ENCODE measurements at places on chromosomes 13 and 19.

DNA sequence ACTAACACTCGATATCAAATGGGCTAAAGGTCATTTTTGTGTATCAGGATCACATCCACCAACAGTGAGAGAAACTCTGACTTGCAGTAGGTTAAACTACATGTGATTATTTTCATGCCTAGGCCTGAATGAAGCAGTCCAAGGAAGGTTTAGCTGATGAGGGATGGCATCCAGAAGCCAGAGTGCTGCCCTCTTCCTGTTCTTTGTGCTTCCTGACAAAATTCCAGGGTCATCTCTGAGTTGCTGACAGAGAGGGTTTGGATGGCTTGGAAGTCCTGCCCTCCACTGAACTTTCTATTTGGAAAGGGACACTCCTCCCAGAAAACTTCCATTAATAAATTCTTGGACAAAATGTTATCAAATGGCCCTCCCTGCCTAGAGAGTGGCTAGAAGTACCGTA, 728.3 kb upstream of the SLC10A2 start:
- no peak for DNase-seq

GRCh38 chr13:26946684-26947343, 186.2 kb upstream of the GPR12 start:
- no peak for DNase-seq

GRCh38 chr13:59770451-59770850, 393.3 kb downstream of the DIAPH3 start:
- no peak for DNase-seq

- no peak for DNase-seq
Measured at GRCh38 chr13:32645854-32646253, 59.6 kb downstream of the PDS5B start.

DNA sequence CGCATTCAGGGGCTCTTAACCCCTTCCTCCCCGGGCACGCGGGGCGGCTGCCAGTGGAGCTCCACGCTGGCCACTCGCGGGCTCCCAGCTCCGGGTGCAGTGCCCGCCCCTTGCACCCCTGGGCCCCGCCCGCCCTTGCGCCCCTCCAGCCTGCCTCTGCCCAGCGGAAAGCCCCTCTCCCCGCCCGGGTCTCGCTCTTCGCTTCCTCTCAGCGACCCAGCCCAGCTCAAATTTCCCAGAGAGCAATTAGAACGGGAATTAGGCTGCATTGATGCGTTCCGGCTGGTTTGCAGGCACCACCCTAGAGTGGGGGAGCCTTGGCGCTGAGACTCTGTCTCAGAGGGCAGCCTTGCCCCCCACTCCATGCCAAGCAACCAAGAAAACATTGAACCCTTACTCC, 1.8 kb upstream of the GSX1 start:
- no peak for DNase-seq

- no peak for DNase-seq
Measured at GRCh38 chr19:29287061-29287460, 74.1 kb upstream of the UQCRFS1 start.

DNA sequence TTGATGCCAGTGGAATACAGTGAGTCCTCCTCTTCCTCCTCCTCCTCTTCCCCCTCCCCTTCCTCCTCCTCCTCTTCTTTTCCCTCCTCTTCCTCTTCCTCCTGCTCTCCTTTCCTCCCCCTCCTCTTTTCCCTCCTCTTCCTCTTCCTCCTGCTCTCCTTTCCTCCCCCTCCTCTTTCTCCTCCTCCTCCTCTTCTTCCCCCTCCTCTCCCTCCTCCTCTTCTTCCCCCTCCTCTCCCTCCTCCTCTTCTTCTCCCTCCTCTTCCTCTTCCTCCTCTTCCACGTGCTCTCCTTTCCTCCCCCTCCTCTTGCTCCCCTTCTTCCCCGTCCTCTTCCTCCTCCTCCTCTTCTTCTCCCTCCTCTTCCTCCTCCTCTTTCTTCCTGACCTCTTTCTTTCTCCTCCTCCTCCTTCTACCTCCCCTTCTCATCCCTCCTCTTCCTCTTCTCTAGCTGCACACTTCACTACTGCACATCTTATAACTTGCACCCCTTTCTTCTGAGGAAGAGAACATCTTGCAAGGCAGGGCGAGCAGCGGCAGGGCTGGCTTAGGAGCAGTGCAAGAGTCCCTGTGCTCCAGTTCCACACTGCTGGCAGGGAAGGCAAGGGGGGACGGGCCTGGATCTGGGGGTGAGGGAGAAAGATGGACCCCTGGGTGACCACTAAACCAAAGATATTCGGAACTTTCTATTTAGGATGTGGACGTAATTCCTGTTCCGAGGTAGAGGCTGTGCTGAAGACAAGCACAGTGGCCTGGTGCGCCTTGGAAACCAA, 5.6 kb downstream of the PDX1 start:
- DNase-seq = no peak

- no peak for DNase-seq
Measured at GRCh38 chr19:1783874-1784273, 28.2 kb downstream of the ATP8B3 start.

DNA sequence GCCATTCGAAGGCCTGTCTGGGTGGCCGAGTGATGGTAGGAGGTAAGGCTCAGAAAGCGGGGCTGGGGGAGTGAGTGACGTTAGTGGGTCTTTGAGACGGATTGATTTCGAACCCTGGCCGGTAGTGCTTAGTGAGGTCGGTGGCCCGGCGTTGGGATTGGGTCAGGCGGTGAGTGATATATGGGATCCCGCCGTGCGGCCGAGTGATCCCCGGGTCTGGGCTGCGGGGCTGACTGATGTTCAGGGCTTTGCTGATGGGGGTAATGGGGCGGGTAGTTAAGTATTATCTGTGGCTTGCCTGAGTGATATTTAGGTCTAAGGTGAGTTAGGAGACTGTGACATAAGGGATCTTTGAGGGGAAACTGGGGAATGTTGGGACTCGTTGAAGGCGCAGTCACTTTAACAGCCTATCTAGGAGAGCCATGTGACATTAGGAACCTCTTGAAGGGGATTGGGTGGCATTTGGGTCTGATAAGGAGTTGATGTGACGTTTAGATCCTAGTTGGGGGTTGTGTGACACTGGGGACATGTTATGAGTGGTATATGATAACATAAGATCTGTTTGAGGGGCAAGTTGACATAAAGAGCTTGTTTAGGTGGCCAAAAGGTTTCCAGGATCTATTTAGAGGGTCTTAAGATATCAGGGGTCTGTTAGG, 543 bp downstream of the PSMC4 start:
- no peak for DNase-seq

- no peak for DNase-seq
Measured at GRCh38 chr13:52187029-52187423, 27.6 kb upstream of the NEK3 start.

DNA sequence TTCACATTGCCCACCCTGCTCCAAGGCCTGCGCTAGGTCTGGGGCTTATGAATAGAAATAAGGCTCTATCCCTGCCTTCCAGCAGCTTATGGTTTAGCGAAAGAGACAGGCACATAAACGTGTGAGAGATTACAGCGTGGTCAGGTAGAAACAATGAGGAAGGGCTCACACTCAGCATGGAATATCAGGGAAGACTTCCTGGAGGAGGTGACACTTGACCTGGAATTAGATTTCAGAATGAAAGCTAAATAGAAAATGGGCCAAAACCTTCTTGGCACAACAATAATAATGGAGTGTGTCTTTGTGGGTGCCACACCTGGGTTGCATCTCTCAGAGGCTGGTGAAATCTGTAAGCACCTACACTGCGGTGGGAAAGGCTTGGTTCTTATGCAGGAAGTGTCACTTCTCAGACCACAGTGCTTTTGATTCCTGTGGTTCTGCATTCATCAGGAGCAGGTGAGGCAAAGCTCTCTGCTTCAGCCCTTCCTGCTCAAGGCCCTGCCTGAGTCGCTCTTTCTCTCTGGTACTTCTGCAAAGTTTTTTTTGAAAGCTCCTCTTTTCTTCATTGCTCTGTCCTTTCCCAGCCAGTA, 430.3 kb downstream of the ZNF536 start:
- DNase-seq = no peak

- no peak for DNase-seq
Measured at GRCh38 chr19:45739498-45740439, 6.5 kb downstream of the MEIOSIN start.

DNA sequence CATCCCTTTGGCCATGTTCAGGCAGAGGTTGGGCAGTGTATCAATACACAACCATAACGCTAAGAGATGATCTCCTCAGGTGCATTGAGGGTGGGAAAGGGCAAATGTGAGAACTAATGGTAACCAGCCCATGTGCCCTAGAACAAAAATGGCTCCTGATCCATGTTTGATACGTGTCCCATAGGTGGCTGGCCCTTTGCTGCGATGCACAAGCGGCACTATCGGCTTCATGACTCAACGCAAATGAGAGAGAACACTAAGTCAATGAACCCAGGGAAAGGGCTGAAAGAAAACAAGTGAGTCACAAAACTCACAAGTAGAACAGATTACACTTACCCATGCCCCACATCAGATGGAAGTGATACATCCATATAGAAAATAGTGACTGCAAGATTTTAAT, 201.7 kb downstream of the ABCC4 start:
- no peak for DNase-seq

DNA sequence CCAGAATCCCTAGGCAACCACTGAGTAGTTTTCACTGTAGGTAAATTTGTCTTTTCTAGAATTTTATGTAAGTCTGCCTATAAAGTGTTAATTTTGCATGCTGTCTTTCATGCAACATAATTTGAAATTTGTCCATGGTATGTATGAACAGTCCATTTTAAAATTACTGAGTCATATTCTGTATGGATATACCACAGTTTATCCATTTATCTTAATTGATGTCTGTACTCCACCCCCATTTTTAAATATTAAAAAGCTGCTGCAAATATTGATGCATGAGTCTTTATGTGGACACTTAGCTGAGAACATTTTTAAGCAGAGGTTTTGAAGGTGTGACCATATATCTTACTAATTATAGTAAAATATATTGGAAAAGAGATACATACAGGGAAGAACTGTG, 9.0 kb downstream of the ZNF134 start:
- DNase-seq = no peak

DNA sequence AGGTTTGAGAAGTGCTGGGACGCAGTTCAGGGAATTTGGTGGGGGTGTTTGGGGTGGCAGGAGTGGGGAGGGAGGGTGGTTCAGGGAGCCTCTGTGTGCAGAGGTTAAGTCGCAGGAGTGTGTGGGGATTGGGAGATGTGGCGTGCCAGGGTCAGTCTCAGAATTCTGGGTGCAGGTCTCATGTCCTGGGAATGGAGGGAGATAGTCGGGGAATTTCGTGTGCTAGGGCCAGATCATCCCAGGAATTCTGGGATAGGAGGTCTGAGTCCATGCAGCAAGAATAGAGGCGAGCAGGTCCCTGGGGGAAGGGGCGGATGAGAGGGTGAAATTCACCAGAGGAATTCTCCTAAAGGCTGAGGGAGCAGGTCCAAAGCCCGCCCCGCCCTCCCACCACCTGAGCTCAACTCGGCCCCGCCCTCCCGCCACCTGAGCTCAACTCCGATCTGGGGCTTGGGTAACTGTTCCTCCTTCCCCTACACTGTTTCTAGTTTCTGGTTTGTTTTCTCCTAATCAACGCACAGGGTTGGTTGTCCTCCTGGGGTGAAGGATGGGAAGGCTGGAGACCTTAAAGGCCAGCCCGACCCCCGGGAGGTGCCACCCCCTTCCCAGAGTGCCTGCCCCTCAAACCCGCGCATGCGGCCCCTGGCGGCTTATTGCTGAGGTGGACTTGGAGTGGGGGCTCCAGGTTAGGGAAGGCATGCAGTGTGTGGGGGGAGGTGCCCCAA, 15.2 kb downstream of the KCNC3 start:
- no peak for DNase-seq

DNA sequence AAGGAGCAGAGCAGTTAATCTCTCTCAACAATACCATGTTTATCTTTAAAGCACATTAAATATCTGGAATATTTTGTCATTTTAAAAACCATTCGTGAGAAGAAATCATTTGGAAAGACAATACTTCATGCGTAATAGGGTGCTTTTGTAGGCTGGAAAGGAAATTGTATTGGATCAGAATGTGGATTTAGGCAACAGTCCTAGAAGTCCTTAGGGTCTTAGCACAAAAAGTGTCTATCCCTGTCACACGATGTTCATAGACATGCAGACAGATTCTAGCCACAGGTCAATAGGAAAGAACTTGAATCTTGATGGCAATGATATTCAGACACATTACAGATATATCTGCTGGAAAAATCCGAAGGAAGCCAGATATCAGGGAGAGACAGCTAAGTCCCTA, 156.0 kb downstream of the KCTD12 start:
- no peak for DNase-seq

GRCh38 chr19:18480006-18480691, 41.7 kb downstream of the ELL start:
- no peak for DNase-seq
